SK-MEL-5 (cell line): ENCODE measurements at places on chromosomes 5 and 9. TPM values are rescaled to one million over a fixed set of nuclear protein-coding genes. Genes with fewer than 3 reads are reported as not detected.

Gene C5orf52
- total RNA-seq: not detected in 2 replicates

Gene AK3
- 42.5 and 45.3 TPM in 2 replicates for total RNA-seq

Gene IFNE
- total RNA-seq: not detected in 2 replicates

DNA sequence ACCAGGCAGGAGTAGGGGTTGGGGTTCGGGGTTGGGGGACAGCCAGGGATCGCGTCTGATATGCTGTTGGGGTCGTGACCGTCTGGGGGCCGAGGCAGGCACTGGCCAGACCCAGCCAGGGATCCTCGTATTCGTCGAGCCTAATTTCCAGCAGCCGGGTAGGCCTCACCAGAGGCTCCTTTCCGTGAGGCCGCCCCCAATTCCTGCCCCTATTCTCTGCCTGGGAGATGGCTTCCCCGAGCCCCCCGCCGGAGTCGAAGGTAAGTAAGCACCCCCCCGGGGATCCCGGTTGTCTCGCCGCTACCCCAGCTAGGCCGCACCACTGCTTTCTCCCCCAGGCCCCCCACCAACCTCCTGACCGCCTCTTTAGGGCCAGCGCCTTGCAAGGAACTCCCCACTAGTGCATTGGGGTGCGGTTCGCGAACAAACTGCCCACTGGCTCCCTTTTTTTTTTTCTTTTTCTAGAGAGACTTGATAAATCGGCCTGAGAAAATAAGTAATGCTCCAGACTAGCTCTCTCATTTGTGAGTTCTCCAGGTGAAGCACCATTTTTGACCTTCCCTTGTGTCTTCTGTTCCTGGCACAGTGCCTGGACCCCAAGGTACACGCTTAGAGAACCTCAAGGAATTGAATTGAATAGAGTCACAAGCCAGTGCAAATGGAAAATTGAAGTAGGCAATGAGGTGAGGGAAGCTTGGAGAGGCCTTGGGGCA, 435 bp downstream of the ZNF189 start:
- no peak for DNase-seq

- DNase-seq: peak; percentile 22
Observed at GRCh38 chr9:85178474-85178873, 508.9 kb downstream of the NTRK2 start.

DNA sequence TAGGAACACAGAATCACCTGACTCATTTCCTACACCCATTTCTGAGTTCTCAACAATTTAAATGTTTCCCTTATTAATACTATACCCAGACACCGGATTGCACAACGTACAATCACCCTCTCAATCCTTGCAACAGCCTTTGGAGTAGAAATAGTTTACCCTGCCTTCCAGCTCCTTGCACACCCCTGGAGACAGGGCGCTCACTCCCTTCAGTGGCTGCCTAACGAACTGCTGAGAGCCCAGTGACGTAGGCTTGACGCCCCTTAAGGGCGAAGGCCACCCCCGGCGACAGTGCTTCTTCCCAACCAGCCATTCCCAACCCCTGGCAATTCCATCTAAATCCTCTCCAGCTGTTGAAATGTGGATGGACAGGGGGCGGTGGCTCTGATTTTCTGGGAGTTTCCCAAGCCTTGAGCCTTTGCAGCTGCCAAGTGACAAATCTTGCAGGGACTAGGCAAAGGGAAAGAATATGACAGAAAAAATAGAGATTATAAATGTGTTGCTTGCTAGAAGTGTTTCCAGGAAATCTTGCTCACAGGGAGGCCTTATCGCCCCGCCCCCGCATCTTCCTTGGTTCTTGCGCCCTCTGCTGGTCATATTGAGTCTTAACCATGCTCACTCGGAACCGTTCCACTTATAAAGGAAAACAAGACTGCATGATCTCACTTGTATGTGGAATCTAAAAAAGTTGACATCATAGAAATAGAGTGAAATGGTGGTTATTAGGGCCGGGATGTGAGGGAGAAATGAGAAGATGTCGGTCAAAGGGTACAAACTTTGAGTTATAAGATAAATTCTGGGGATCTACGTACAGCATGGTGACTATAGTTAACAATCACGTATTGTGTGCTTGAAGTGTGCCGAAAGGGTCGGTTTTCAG, 7.6 kb upstream of the BARX1 start:
- peak; percentile 84 for DNase-seq

DNA sequence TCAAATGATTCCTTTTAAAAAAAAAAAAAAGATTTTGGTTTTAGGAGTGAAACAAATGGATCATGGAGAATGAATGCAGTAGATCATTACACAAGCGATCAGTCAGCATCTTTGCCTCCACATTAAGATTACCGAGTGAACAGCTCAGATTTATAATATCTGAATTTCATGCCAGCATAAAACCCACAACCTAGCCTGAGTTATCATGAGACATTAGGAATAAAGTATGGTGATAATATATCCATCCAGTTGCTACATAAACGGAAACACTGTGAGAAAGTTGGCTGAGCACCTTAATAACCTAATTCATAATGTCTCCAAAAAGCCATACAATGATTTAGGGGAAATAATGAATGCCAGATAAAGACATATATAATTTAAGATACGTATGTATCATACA, 553.1 kb upstream of the TUSC1 start:
- no peak for DNase-seq

GRCh38 chr5:132629230-132629944, 28.6 kb upstream of the IL13 start:
- DNase-seq: no peak

DNA sequence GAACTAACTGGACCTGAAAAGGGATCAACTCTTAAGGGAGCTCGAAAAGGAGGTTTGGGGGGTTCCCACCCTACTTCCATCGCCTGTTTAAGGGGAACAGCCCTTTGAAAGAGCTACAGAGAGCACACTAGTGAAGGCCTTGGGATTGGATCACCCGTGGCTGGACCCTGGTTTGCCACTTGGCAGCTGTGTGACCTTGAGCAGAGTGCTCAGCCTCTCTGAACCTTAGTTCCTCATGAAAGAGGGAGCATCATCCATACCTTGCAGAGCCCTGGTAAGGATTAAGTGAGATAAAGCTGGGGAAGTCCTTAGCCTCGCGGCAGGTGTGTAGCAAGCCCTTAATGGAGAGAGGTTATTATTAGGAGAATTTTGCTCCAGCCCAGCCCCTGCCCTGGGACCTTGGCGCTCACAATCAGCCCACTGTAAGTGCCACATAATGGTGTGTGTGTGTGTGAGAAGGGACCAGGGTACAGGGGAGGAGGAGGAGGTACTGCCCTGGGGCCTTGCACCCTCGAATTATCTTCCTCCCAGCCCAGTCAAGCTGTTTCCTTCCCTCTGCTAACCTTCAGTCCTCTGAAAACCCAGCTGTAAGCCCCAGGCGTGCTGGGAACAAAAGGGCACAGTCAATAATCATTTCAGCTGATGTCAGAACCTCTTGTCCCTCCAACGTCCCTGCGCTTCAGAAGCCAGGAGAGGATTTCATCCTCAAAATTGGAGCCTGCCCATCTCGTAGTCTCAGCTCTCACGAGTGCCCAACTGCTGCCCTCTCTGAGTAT, 42.9 kb downstream of the FOXI1 start:
- DNase-seq: peak; percentile 4

- no peak for DNase-seq
Observed at GRCh38 chr5:132273631-132274030, 16.1 kb downstream of the PDLIM4 start.

- DNase-seq: no peak
Observed at GRCh38 chr5:33890131-33891032, 1.4 kb downstream of the ADAMTS12 start.

DNA sequence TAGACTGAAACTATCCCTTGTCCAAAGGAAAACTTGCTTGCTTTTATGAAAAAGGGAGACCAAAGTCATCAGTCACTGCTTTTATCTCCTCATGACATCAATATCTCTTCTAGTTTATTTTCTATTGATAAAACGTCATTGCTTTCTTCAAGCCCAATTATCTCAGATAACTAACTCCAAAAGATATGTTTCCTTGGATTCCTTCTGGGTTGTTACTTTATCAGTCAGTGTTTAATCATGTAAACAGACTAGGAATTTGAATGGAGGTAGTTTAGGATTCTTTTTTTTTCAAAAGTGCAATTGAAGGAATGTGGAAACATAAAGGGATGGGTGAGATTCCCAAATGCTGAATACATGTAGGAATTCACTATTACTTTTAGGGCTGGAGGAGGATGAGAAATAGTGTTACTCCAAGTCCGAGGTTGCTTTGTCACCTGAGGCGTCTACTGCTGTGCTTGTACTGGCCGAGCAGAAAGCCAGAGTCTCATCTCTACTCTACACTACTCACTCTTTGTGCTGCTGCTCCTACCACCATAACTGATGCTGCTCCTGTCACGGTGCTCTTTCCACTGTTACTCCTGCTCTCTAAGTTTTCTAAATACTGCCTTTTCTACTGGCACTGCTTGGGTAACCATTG, 1697.1 kb upstream of the NUDT12 start:
- no peak for DNase-seq

- DNase-seq: no peak
Observed at GRCh38 chr5:93163010-93163663, 417.9 kb downstream of the NR2F1-AS1 start.
